ENCODE measurements at places on chromosomes 11 and 22.

GRCh38 chr11:75365711-75366181 lies 14.3 kb upstream of the ARRB1 start:
- no peak for DNase-seq

DNA sequence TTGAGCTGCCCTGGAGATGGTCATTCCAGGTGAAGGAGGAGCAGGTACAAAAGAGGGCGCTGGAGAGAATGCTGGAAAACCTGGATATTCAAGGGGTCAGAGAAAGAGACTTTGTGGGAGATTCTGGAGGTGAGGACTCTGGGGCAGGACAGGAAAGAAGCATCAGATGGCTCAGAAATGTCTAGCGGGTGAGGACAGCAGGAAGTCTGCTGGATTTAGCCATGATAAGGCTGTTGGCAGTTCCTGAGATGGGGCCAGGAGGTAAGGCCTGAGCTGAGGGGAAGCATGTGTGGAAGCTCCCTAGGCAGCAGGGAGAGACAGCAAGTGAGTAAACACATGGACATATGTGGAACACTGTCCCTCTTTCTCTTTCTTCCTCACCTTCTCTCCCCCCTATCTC lies 1.5 kb downstream of the UPB1 start:
- no peak for DNase-seq

GRCh38 chr22:26273011-26273675 lies 103.9 kb downstream of the SEZ6L start:
- no peak for DNase-seq

DNA sequence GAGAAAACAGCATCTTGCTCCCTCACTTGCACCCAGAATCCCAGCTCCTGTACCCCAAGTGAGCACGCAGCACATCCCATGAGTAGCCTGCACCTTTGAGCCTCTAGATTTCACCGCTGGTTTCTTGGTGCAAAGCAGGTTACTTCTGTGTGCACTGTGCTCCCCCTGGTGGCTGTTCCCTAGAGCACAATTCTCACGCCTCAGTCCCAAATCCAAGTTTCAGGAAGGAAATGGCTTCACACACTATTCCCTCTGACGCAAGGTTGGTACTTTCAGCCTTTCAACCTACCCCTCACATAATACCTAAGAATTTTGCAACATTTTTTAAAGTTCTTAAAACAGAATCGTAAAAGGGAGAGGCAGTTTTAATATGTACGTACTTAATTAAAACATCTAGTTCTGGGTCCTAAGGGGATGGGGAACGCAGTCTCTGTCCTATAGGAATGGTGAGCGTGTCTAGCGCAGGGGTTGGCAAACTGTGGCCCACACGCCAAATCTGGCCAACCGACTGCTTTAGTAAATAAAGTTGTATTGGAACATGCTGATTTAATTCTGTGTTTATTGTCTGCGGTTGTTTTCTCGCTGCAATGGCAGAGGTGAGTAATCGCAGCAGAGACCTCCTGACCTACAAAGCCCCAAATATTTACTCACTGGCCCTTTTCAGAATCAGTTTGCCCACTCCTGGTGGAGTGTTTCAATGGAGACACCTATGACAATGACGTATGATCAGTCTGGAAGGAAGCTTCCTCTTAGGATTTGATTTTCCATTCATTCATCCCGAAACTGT lies 27.5 kb downstream of the DHCR7 start:
- peak; percentile 51 for DNase-seq

DNA sequence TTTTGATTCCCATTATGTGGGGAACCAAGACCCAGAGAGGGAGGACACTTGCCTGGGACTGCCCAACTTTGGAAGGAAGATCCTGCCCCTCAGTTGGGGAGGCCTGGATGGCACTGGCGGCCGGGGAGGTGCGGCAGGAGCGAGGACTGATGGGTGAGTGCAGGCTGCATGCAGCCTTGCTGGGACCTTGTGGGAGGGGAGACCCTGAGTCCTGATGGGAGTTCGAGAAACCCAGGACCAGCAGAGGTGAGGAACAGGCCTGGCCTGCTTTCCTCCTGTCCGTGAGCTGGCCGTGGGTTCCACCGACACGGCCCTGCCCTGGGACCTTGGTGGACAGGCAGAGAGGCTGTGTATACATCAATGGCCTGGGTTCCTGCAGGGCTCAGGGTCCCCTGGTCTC lies 19.3 kb upstream of the SMIM38 start:
- DNase-seq: no peak

DNA sequence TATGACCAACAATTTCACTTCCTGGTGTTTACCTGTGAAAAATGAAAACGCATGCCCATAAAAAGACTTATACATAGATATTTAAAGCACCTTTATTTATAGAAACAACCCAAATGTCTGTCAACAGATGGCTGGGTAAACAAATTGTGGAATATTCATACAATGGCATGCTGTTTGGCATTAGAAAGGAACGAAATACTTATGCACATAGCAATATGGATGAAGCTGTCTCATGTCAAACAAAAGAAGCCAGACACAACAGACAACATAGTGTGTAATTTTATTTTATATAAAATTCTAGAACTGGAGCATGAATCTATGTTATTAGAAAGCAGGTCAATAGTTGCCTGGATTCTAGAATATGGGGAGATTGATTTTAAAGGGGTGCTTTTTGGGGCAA lies 38.0 kb downstream of the GRK3 start:
- DNase-seq: no peak

DNA sequence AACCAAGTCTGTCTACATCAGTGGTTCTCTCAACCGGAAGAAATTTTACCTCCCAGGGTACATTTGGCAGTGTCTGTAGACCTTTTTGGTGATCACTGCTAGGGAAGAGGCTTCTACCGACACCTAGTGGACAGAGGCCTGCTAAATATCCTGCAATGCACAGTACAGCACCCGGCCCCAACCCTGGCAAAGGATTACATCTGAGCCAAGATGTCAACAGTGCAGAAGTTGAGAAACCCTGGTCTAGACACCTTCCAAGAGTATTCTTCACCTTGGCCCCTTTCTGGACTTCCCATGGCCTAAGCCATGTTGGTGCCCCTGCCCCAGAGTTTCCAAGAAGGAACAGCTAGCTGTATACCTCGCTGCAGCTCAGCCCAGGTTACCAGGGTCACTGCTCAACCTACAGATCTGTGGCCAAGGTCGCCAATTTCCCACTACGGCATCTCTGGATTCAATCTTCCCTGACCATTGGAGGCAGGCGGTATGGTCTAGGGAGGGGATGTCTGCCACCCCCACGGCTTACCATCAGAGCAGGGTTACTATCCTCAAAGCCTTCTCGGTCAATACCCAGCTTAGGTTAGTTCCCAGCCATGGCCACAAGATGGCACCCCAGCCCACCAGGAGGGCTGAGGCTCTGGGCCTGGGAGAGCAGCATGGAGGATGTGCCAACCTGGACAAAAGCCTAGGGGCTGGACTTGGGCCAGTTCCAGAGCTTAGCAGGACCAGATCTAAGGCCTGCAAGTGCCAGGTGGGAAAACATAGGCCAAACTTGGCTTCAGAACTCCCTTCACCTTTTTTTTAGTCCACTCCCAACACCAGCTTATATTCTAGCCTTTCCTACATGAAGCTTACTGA lies 3.7 kb upstream of the KCNC1 start:
- DNase-seq: peak; percentile 69

GRCh38 chr11:9868641-9869040 lies 204.8 kb downstream of the SWAP70 start:
- DNase-seq: peak; percentile 13

- DNase-seq: peak; percentile 99
Observed at GRCh38 chr11:120432056-120433018, 79.2 kb upstream of the GRIK4 start.

GRCh38 chr11:126587541-126587940 lies 232.1 kb downstream of the ST3GAL4 start:
- no peak for DNase-seq

- peak; percentile 23 for DNase-seq
Observed at GRCh38 chr11:115670538-115671205, 166.5 kb upstream of the CADM1 start.

GRCh38 chr11:88250566-88251242 lies 75.5 kb upstream of the RAB38 start:
- no peak for DNase-seq

Measured in bronchial epithelial cell (primary cell).